ENCODE measurements at places on chromosomes 6 and 20.

DNA sequence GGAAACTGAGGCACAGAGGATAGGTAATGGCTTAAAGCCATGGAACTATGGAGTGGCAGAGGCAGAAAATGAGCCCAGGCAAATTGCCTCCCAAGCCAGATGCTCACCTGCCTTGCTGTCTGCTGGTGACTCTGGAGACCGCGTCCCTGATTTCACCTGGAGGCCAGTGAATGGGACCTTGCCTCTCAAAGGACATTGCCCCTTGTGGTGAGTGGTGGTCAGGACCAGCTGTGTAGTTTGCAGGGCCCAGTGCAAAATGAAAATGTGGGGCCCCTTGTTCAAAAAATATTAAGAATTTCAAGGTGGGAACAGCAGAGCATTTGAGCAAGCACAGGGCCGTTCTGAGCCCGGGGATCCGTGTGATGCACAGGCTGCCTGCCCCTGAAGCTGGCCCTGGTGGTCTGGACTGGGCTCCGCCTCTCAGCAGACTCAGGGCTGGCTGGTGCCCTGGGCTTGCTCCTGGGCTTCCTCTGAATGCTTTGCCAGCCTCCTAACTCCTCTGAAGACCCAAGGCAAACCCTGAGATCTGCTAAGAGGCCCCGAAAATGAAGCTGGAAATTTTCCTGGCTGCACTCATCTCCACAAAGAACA is 19.8 kb upstream of the KCNG1 start:
- DNase-seq, result no peak

DNA sequence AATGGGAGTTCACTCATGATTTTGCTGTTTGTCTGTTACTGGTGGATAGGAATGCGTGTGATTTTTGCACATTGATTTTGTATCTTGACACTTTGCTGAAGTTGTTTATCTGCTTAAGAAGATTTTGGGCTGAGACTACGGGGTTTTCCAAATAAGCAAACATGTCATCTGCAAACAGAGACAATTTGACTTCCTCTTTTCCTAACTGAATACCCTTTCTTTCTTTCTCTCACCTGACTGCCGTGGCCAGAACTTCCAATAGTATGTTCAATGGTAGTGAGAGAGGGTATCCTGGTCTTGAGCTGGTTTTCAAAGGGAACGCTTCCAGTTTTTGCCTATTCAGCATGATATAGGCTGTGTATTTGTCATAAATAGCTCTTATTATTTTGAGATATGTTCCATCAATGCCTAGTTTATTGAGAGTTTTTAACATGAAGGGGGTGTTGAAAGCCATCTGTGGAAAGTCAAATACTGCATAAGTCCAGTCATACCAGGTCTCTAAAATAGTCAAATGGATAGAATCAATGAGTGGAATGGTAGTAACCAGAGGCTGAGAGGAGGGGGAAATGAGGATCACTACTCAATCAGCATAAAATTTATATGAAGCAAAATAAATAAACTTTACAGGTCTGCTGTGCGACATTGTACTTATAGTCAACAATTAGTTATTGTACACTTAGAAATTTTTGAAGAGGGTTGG is 610.4 kb upstream of the ADGRB3 start:
- DNase-seq, result no peak

DNA sequence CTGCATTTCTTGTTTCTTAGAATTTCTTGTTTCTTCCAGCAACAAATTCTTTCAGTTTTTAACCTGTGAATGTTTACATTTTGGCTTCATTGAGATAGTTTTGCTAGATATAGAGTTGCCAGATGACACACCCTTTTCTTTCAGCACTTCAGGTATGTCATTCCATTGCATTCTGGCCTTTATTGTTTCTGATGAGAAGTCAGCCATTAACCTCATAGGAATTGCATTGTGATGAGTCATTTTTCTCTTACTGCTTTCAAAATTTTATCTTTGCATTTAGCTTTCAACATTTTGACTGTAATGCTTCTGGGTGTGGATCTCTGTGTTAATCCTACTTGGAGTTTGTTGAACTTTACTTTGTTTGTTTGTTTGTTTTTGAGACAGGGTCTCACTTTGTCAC is 440.3 kb upstream of the HS3ST5 start:
- no peak for DNase-seq

DNA sequence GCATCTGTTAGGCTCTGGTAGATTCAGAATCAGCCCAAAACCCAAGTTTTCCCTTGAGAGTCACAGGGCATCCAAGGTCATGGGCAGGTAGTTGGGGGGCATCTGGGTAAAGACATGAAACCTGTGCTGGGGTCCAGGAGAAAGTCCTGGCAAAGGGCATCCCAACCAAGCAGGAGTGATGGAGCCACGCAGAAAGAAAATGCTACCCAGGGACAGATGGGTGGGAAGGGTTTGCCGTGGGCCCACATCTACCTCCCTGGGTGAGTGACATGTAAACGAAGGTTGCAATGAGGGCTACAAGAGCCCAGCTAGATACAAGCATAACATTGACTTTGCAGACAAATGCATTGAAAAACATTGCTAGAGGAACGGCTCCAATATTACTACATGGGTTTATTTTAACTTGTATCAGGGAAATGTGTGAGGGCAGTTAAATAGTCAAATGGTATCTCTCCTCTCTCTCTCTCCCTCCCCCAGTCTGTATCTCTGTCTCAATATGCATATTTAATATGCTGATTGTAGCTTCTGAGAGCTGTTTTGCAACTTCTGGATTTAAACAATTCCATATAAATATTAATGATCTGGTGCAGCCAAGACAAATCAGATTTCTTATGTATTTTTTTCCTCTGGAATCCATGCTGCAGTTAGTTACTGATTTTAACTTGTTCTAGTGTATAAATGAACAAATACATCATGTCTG is 135.7 kb downstream of the SYNDIG1 start:
- no peak for DNase-seq

- DNase-seq, result no peak
Observed at GRCh38 chr20:23233341-23233740, 117.2 kb upstream of the NXT1 start.

GRCh38 chr6:80442366-80442765 is 335.9 kb downstream of the BCKDHB start:
- no peak for DNase-seq

DNA sequence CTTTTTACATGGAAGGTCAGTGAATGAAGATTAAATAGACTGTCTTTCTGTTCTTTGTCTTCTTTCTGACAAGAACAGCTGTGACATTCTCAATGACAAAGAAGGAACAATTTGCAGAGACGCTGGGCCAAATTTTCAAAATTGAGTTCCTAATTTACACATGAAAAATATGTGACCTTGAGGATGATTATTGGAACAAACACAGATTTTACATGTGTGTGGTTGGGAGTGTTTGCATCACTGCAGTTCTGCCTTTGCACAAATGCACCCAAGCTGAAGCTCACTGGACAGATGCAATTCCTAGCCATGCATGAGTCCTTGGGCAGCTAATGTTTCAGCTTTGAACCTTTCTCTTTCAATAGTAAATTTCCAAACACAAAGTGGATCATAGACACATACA is 350.8 kb downstream of the QKI start:
- no peak for DNase-seq

DNA sequence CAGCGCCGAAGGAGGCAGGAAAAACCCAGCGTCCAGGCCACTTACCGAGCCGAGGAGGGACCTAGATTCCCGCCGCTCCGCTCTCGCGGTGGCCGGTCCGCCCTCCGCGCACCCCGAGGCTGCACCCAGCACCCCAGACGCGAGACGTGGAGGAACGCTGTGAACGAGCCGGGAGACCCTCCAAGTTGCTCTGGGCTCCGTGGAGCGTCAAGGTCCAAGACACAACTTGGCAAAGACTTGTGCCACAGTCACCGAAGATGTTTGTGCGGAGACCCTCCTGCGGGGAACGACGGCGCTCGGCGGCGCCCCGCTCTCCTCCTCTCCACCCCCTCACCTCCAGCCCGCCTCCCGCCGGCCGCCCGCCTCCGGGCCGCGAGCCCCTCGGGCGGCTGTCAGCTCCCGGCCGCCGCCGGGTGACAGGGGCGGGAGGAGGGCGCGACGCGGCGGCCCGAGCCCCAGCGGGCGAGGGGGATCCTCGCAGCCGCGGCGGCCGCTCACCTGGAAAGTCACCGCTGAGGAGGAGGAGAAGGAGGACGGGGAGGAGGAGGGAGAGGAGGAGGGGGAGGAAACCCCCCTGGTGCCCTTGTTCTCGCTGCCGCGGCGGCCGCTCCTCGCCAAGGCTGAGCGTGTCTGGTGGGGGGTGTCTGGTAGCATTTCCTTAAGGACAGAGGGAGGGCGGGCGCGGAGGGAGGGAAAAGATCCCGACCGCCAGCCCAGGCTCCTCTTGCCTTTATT is 637 bp upstream of the HIVEP2 start:
- DNase-seq, result peak; percentile 55
